Stimulated activated CD4-positive, alpha-beta T cell treated with anti-CD3 and anti-CD28 coated beads, Interleukin-12 subunit alpha, Interleukin-12 subunit beta, amount 100 ng/mL, for 4 hours (primary cell): ENCODE measurements at places on chromosomes 7 and 10.

DNA sequence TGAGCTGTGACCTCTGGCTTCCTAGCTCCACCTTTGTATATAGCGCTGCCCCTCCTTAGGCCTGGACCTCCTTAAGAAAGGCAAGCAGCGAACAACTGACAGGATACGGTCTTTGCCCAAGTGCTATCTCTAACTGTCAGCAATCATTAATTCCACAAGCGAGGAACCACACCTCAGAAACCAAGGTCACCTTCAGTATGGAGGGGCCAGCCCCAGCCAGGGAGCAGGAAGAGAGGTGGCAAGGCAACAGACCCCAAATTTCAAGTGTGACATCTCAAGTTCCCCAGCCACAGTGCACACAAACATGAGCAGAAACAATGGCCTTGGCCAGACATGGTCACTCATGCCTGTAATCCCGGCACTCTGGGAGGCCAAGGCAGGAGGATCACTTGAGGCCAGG is 4.8 kb upstream of the AOC1 start:
- DNase-seq = no peak

DNA sequence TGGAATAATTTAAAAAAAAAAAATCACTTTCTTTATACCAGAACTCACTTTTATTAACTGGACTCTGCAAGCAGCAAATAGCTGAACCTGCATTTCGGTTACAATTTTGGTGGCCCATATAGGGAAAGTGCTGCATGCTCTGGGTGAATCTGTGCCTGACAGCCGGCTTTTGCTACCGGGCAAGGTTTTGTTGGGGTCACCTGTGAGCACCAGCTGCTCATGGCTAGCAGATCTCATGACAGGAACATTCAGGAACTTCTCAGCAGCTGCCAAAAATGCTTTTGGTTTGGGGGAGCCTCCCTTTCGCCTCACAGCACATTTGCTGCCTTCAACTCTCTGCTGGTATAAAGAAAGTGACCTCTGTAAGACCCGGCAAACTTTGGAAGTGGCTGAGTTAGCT is 13.2 kb upstream of the CREB3L2 start:
- DNase-seq = no peak

- no peak for DNase-seq
Observed at GRCh38 chr10:74949843-74950765, 123.7 kb downstream of the KAT6B start.

- DNase-seq = no peak
Observed at GRCh38 chr7:54546986-54547314, 4.8 kb downstream of the VSTM2A start.

DNA sequence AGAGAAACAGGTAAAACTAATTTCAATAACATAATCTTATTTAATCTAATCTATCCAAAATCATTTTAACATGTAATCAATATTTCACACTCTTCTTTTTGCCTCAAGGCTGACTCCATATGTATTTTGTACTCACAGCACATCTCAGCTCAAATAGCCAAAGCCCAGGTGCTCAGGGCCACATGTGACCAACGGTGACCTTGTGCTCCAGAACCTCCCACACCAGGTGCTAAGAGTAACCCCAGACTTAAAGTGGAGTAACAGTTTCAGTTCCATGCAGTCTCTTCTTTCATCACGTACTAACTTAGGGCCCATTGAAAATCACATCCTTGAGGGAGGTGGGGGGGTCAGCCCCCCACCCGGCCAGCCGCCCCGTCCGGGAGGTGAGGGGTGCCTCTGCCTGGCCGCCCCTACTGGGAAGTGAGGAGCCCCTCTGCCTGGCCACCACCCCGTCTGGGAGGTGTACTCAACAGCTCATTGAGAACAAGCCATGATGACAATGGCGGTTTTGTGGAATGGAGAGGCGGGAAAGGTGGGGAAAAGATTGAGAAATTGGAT is 47.3 kb downstream of the NCAPG2 start:
- DNase-seq = no peak

GRCh38 chr7:975702-976473 is 539 bp upstream of the COX19 start:
- no peak for DNase-seq

- DNase-seq = no peak
Observed at GRCh38 chr10:33808475-33808874, 474.0 kb upstream of the NRP1 start.

DNA sequence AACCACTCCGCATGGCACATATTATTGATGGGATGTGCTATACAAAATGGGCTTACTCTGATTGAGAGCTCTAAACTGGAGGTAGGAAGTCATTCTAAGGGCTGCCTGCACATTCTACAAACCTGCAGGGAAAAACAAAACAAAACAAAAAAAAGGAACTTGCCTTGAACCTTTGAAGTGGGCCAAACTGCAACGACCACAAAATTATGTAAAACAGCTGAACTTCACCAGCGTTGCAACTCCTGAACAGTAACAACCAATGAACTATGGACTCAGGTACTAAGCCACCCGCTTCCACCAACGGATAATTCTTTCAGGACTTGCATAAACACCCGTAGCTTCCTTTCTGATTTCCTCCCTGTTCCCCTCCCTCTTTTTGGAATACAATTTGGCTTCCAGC is 80.4 kb downstream of the ZNF248 start:
- DNase-seq = no peak

GRCh38 chr7:33671531-33672262 is 233.6 kb upstream of the BMPER start:
- DNase-seq = no peak

DNA sequence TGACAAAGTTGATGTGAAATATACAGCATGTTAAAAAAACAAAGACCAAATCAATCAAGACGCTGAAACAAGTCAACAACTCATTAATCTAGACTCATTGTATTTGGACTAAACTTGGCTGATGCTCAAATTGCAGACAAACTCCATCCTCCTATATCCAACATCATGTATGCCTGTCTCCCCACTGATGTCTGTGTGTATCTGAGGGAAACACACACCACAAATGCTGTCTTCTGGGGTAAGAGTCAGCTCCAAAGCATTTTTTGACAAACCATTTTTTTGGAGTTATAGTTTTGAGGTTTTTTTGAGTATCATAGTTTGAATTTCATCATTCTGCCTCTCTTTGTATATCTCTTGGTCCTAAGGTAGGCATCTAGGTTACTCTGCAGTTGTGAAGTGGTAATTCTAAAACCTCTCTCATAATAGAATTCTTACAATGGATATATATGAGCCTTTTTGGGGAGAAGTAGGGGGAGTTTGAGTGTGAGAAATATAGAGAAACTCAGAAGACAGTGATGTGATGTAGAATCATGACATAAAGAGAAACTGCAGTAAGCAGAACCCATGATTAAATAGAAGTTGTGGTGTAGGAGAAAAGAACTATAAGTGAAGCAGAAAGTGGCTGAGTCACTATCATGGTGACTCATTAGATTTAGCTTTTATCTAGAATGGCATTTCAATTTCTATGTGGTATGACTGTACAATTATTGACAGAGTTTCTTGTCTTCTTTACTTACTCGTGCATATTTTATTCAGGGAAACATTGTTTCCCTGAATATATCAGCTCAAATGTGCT is 1531.1 kb upstream of the LRRTM3 start:
- no peak for DNase-seq

DNA sequence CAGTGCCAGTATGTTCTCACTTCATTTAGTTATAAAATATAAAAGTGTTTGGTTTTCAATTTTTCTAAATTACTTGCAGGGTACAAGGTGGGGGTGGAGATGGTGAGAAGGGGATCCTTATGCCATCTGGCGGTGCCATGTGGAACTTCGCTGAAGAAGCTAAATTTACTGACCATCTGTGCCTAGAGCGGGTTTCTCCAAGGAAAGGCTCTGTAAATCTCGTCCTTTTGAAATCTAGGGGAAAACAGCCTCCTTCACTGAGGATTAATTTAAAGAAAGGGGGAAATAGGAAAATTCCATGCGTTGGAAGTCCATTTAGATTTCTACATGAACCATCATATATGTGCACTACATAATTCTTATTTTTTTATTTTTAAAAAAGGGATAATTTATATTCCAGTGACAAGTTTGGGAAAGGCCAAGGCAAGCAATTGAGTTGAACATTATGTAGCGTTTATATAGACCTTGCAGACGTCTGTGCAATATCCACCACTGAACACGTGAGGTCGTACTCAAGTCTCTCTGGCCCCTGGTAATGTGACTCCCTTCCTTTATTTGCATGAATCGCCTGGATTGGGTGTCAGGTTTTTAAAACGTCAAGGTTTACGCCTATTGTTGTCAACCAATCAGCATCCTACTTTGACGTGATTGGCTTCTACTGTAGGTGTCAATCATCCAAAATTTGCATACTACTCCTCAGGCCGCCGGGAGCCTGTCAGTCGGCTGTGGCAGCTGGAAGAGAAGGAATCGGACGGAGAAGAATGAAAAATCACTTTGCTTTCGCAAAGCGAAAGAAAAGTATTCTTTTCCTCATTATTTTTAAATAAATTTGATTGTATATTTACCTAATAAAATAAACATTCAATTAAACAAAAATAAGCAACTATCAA is 297.1 kb upstream of the NFE2L3 start:
- DNase-seq = no peak

DNA sequence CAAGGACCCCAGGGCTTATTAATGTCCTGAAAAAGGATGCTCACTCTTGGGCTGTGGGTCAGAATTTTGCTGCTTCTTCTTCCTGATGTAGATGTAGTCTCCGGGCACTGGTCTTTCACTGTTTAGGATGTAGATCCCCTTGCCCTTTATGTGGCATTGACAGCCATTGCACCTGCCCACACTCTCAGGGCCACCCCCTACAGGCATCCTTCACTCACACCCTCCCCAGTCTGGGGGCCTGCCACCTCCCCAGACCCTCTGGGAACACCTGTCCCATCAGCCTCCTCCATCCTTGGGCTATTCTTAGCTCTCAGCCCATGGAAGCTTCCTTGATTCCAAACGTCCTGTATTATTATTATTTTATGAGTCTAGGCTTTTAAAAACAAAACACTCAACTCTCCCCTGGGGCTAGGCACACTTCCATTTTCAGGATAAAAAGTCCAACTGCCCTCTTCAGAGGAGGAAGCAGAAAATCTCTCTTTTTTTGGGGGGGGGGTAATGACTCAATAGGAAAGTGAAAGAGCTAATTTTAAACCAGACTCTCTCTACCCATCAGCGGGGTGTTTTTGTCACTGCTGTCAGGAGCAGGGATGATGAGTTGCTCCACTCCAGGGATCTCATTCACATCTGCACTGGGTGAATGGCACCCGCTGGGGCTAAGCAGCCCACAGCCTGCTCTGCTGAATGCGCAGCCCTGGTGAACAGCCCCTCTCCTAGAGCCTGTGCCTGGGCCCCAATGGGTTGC is 11.5 kb upstream of the KLRG2 start:
- DNase-seq = no peak

- no peak for DNase-seq
Observed at GRCh38 chr7:19405541-19405940, 260.3 kb upstream of the FERD3L start.

DNA sequence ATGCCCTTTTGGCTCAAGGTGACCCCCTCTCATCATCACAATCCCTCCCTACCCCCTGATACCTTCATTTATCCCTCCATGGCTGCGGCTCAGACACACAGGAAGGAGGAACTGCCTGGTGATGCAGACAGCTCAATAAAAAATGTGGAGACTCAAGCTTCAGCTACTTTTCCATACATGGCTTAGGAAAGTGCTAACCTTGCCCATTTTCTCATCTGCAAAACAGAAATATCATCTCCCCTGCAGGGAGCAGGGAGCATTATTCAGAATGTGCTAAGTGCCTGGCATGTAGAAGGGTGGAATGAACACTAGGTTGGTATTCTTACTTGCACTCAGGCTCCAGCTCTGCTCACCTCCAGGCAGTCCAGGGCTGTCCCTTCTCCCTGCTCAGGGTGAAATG is 23.8 kb downstream of the CXCL12 start:
- no peak for DNase-seq

GRCh38 chr7:135974667-135975066 is 2.5 kb downstream of the MTPN start:
- no peak for DNase-seq

- DNase-seq = no peak
Observed at GRCh38 chr10:3102720-3103427, 35.5 kb downstream of the PFKP start.

DNA sequence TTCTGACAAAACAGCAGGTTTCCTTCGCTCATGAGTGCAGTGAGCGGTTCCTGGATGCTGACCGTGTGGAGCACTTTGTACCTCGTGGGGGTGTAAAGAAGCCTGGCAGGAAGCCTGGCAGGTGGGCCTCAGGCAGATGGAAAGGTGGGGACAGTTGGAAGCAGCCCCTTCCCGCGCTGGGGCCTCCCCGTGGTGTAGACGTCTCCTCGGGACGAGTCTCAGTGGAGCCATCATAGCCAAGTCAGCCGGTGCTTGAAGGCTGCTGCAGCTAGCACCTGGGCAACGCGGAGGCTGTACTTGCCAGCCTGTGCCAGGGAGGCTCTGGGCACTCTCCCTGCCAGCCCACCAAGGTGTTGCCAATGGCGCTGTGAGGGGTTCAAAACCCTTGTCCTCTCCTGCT is 154.5 kb downstream of the WDR37 start:
- no peak for DNase-seq

DNA sequence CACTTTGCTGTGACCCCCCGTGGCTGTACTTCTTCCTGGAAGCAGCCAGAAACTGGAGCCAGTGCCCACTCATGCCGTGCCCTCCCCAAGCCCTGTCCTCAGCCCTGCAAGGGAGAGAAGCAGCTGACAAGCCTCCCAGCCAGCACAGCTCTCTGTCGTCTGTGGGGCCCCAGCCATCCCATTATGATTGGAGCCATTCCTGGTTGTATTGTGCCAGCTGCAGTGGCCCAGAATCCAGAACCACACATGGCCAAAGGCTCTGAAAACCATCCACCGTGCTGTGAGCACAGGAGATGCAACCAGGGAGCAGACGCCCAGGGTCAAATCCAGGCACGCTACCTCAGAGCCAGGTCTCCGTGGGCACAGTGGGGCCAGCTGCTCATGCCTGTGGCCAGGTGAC is 18.7 kb downstream of the GRID2IP start:
- DNase-seq = no peak

- no peak for DNase-seq
Observed at GRCh38 chr7:11829954-11830353, 2.0 kb downstream of the THSD7A start.

DNA sequence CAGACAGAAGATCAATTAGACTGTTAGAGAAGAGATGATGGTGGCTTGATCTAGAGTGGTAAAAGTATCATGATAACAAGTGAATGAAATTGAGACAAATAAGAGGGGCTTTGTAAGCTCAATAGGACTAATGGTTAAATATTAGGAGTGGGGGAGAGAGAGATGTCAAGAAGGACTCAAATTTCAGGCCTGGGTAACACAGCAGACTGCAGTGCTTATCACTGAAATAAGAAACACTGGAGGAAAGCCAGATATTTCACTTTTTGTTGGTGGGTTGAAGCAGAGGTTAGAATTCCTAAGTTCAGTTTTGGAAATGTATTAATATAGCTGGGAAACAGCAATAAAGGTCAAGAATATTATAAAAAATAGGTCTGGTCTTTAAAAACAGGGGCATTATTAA is 74.6 kb downstream of the ORC5 start:
- DNase-seq = no peak

GRCh38 chr10:15363031-15363430 is 8.1 kb downstream of the FAM171A1 start:
- no peak for DNase-seq
